Left lobe of liver (tissue), 2 donors: ENCODE measurements at places on chromosomes 7 and 10. TPM values are rescaled to one million over a fixed set of nuclear protein-coding genes. Genes with fewer than 3 reads are reported as not detected.

ZPBP gene
- total RNA-seq: not detected

TMEM72 gene
- total RNA-seq: not detected

NPFFR1 gene
- not detected for total RNA-seq

AQP1 gene
- 16.6 TPM for total RNA-seq

DNAH11 gene
- total RNA-seq: 1.7 TPM

COL13A1 gene
- 0.48 TPM for total RNA-seq

CALHM3 gene
- not detected for total RNA-seq

HABP2 gene
- 289 TPM for total RNA-seq

SSC4D gene
- 2.5 TPM for total RNA-seq

JCAD gene
- 4.2 TPM for total RNA-seq

BCL7B gene
- total RNA-seq: 21.9 TPM
